ENCODE measurements at places on chromosomes 5 and 9.

DNA sequence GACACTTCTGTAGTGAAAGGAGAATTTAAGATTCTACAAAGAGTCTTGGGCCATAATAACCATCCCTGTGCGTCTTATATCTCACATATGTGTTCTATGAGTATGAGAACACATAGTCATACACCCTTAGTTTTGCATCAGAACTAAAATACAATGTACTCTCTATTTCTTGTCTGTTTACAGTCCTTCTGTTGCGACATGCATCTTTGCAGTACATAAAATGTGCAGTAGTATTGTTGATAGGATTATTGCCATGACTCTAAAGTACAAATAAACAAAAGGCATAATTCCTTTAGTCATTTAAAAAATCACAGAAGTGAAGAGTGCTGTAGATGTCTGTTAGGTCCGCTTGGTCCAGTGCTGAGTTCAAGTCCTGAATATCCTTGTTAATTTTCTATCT lies 201.9 kb downstream of the NR3C1 start:
- DNase-seq, result no peak

GRCh38 chr5:142605611-142606010 lies 80.3 kb downstream of the FGF1 start:
- no peak for DNase-seq

DNA sequence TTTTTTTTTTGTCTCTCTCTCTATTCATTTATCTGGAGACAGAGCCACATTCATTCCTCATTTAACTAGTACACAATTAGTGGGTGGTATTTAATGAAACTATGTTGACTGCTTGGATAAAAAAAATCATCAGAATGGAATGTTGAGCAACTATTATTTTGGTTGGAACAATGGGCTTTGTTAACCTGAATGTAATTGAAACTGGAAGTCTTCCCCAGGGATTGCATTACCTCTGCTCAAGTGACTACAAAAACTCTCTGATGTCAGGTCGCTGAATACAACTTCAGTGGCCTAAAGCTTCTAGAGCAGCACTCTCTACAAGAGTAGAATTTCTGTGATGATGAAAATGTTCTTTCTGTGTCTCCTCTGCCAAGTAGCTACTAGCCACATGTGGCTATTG lies 295.8 kb downstream of the DEPDC1B start:
- DNase-seq, result no peak

DNA sequence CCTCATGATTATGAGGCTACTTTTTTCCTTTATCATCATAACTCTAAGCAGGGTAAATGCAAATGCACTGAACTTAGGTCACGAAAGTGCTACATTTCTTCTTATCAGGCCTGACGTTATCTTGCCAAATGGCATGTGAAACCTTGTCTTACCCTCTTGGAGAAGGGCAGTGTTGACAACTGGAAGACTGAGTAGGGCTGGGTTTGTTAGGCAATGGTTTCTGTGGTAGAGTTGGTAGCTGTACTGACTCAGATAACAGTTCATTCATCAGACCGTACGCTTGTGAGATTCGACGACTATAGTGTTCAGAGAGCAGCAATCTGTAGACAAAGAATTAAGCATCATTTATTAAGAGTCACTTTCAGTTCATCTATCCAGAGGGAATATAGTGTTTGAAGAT lies 127.7 kb downstream of the CPLANE1 start:
- no peak for DNase-seq

DNA sequence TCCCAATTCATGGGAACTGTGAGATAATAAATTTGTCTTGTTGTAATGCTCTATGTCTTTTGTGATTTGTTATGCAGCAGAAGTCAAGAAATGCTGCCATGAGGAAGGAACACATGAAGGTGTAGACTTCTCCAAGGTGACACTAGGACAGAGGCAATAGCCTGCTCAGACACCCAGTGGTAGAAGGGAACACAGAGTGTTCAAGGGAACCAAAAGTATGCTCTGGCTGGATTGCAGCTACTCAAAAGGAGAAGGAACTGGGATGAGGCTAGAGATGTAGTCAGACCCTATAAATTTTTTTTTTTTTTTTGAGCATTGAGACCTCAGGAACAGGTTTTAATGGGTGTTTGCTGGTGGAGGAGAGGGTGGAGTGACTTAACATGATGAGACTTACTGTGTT lies 232.5 kb downstream of the PARP8 start:
- DNase-seq, result no peak

GRCh38 chr9:74935008-74935407 lies 17.7 kb downstream of the C9orf40 start:
- DNase-seq, result no peak

DNA sequence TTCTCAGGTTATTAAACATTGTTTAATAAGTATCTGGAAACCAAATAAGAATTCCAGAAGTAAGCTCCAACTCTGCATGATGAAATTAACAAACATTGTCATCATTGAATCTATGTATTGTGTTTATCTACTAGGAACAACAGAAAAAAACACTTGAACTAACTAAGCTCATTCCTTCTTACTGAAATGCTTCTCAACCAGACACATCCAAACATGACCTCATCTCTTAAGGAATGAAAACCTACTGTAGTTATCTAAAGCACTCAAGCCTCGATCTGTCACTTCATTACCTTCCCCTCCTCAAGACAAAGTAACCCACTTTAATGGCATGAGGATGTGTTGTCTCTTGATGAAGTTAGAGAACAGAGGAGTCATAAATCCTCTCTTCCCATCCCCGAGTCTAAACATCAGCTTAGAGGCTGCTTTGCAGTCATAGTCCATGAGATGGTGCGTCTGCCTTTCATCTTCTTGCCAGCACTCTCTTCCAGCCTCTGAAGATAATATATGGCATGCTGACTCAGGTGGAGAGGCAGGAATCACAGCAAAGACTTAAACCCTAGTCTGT lies 86.5 kb downstream of the CEMIP2 start:
- DNase-seq, result no peak
